Aorta (tissue), 5 donors: ENCODE measurements at places on chromosomes 7 and 10. TPM values are rescaled to one million over a fixed set of nuclear protein-coding genes. Genes with fewer than 3 reads are reported as not detected.
A peak's percentile ranks its signal among the peaks of the same experiment; 100 is the strongest.

- DNase-seq, result no peak
Measured at GRCh38 chr10:78553792-78554191, 515.0 kb upstream of the ZMIZ1 start.

DNA sequence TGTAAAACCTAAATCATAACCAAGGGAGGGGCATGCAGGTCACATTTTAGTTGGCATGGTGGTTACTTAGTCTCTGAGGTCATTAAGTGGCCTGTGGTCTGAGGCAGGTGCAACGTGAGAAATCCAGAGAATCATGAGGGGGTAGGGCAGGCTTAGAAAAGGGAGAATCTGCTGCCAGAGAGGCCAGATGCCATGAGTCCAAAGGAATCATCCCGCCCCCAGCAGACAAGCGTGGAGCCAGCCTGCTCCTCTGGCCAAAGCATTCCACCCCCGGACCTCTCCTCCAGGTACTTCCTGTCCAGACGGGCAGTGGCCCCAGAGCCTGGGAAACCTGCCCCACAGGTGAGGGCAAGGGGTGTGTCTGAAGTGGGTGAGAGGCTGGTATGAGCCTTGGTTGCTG is 196.4 kb upstream of the ZNF32 start:
- DNase-seq, result no peak

DNA sequence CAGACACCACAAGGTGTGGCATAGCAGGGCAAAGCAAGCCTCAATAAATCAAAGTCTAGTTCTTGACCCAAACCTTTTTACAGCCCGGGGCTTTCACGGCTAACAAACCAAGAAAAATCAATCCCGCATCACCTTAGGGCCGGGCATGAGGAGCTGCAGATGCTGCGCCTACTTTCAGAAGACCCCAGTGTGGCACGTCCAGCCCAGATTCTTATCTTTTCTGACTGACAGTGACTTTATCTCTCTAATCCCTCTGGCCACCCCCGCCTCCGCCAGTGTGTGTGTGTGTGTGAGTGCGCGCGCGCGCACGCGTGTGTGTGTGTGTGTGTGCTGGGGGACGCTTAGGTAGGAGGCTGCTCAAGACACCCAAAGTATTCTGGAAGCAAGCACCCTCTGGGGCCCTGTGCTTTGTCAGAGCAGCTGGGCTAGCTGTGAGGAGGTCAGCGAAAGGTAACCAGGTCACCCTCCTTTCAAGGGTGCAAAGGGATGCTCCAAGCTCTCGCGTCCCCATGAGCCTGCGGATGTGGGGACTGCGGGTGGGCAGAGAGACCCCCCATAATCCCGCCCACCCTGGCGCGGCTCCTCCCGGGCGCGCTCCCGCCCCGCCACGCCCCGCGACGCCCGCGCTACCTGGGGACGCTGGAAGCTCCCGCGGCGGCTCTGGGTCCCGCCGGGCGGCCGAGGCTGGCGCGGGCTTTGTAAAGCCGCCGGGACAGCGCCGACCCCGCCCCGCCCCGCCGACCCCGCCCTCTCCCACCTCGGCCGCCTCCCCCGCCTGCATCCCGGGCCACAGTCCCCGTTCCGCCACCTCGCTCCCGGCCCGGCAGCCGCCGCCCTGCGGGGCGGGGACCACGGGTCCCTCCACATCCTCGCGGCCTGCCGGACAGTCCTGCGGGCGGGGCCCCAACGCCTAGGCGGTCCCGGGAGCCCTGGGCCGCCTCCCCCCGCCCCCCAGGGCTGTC is 57.1 kb upstream of the RHOBTB1 start:
- no peak for DNase-seq

DNA sequence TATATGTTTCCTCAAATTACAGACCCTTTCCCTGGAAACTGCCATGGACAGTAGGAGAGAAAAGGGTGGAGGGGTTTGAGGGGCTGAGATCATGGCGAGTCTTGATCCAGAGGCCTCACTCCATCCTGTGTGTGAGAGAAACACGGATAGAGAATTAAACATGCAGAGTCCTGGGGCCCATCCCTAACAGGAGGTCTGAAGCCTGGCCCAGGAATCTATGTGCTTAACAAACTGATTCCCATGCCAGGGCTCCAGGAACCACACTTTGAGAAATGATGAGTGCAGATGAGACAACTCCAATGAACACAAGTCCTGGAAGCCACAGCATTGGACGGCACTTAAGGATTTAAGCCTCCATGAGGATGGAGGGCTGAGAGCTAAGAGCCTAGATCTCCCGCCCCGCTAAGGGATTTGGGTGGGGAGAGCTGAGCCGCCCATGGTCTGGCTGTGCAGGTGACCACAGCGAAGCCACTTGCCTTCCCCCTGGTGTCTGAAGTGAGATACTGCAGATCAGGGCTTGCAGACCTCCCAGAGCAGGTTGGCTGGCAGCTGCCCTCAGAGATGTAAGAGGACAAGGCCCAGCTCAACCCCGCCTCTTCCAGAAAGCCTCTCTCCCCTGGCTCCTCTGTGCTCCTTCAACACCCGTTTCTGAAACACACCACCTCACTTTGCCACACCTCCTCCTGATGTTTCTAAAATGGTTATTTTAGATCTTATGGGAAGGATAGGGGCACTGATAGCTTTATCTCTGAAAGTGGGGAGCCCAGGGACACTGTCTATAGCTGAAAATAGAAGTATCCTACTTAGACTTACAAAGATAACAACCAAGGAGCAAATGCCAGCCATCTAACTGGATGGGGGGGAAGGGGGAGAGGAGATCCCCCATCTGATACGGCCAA is 24.8 kb upstream of the EIF5AL1 start:
- DNase-seq, result peak; percentile 81

The NKX1-2 gene
- total RNA-seq, result not detected

The PON3 gene
- 0.55 TPM for total RNA-seq

The CPEB3 gene
- total RNA-seq, result 7.4 TPM

The CBLL1 gene
- total RNA-seq, result 20.4 TPM

The CELF2 gene
- total RNA-seq, result 55.4 TPM

The ZNF107 gene
- total RNA-seq, result 7.1 TPM

The CD36 gene
- 138 TPM for total RNA-seq
